Camera-type eye (tissue), 1 donor: ENCODE measurements at places on chromosomes 2 and 18. TPM values are rescaled to one million over a fixed set of nuclear protein-coding genes. Genes with fewer than 3 reads are reported as not detected.

TANC1 gene
- 67.7 TPM for total RNA-seq

GPR45 gene
- not detected for total RNA-seq

FAP gene
- 82.5 TPM for total RNA-seq

KLHL29 gene
- 31.6 TPM for total RNA-seq
